HAP-1 (cell line): ENCODE measurements at places on chromosomes 7 and 10.

GRCh38 chr10:60611291-60611747, 167.0 kb upstream of the CDK1 start:
- no peak for DNase-seq

DNA sequence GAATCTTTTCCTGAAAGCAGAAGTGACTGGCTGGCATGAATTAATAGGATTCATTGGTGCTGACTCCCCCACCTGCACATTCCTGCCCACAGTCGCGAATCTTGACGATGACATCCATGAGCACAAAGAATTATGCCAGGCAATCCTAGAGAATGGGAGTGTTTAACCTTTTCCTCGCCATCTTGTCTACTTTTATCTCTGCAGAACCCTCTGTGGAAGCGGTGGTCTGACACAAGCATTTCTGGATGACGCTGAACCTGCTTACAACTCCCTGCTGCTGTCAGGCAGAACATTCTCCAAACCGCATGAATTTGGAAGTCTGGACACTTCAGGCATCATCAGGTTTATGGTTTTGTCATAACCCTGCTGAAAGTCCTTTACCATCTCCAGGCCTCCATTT, 36.5 kb downstream of the KLF6 start:
- DNase-seq: no peak

DNA sequence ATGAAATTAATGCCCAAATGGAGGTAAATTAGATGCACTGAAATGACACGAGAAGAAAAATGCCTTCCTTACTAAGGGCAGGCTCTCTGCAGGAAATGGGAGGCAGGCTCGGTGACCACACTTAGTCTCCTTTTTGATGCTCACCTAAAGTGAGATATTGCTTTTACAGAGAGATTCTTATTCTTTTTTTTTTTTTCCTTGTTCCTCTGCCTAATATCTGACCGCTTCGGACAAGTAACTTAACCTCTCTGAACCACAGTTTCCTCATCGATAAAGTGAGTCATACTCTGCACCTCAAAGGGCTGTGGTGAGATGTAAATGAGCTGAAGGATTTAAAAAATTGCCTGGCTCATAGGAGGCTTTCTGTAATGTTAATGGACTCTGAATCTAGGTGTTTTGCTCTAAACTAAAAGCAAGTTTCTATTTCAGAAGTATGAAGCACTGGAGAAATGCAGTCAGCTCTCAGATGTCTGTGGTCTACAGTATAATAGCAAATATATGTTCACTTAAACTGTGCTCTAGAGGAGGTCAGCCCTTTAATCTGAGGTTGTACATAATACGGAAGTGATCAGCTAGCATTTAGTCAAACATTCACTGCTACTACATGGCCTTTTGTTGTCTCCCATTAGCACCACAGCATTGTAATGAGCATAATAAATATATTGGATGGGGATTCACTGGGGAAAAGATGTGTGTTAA, 23.2 kb downstream of the NKX2-3 start:
- no peak for DNase-seq

DNA sequence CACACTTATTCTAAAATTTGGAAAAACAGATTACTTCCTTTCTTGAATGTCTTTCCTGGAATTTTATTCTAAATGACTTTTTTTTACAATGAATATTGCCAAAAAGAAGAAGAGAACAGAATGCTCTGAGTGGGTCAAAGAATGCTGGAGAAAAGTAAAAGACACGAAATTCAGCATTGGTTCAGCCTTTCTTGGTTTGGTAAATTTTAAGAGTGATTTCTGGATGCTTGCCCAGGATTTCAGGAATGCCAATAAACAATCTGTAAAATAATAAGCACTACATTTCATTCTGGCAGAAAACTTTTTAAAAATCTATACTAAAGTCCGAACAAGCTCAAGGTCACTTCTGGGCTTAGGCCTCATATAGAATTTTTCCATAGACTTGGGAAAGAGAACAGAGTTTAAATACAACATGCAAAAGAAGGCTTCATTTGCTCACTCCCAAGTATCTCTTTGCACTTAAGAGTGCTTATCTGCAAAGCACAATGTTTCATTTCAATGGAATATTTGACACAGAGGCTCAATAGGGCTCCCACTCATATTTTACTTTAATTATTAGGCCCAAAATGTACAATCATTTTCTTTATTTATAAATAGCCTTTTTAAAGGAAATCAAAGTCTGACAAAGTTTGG, 359.5 kb upstream of the ANKRD30A start:
- DNase-seq: no peak

DNA sequence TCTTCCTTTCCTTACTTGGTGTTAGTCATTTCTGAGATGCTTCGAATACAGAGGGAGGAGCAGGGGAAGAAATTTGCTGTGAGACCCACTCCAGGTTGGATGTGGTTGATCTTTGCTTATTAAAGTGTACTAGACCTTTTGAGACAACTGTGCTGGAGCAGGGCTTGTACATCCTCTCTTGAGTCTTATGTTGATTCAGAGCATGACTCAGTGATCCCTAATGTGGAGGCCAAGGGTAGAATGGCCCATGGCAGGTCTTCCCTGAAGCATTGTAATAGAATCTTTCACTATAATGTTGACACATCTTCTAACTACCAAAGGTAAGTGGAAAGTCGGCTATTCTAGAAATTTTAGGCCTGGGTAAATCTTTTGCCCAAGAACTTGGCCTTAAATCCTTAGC, 17.0 kb upstream of the SFR1 start:
- no peak for DNase-seq

DNA sequence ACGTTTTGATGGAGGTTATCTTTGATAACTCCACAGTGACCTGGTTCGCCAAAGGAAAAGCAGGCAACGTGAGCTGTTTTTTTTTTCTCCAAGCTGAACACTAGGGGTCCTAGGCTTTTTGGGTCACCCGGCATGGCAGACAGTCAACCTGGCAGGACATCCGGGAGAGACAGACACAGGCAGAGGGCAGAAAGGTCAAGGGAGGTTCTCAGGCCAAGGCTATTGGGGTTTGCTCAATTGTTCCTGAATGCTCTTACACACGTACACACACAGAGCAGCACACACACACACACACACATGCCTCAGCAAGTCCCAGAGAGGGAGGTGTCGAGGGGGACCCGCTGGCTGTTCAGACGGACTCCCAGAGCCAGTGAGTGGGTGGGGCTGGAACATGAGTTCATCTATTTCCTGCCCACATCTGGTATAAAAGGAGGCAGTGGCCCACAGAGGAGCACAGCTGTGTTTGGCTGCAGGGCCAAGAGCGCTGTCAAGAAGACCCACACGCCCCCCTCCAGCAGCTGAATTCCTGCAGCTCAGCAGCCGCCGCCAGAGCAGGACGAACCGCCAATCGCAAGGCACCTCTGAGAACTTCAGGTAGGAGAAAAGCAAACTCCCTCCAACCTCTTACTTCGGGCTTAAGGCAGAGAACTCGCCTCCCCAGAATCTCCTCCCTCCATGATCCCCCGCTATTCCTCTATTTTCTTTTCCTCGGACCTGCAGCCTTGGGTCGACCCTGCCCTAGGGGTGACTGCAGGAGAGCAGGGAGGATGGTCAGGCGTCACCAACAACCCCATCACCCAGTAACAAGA, at the start of gene SERPINE1:
TSS of gene SERPINE1 (plus strand) at position 454 of the 809 bp plus-strand sequence. CDS start 1,290 bp downstream, outside the sequence.
- DNase-seq: peak; percentile 53

GRCh38 chr7:1768832-1769231, 98.8 kb downstream of the ELFN1 start:
- no peak for DNase-seq
